ENCODE measurements at places on chromosomes 5 and 9. TPM values are rescaled to one million over a fixed set of nuclear protein-coding genes. Genes with fewer than 3 reads are reported as not detected.

- DNase-seq: no peak
- H3K27ac ChIP-seq: peak overlapping the region; percentile 44
- no peaks in the 10 kb centered on the region for H3K36me3 ChIP-seq
- peaks cover 15% of the 10 kb centered on the region for H3K4me1 ChIP-seq
- no peaks in the 10 kb centered on the region for H3K27me3 ChIP-seq
- peak overlapping the region; percentile 51 for H3K4me3 ChIP-seq
These were observed 93.7 kb downstream of the C9orf152 start for GRCh38 chr9:110114086-110114858.

DNA sequence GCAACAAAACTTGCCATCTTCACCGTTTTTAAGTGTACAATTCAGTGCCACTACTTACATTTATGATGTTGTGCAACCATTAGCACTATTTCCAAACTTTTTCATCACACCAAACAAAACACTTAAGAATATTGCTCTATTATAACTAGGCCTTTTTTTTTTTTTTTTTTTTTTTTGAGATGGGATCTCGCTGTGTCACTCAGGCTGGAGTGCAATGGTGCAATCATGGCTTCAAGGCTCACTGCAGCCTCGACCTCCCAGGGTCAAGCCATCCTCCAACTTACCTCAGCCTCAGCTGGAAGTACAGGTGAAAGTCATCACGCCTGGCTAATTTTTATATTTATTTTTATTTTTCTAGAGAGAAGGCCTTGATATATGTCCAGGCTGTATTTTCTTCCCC is 22.3 kb upstream of the LMNB1 start:
- H3K36me3 ChIP-seq: no peaks in the 10 kb centered on the region
- no peak for DNase-seq
- no peak overlapping the region for H3K4me3 ChIP-seq
- H3K27ac ChIP-seq: no peak overlapping the region

PCDHGB2 gene
- total RNA-seq: 3.8 TPM

TSPAN17 gene
- 46.8 TPM for total RNA-seq

DNA sequence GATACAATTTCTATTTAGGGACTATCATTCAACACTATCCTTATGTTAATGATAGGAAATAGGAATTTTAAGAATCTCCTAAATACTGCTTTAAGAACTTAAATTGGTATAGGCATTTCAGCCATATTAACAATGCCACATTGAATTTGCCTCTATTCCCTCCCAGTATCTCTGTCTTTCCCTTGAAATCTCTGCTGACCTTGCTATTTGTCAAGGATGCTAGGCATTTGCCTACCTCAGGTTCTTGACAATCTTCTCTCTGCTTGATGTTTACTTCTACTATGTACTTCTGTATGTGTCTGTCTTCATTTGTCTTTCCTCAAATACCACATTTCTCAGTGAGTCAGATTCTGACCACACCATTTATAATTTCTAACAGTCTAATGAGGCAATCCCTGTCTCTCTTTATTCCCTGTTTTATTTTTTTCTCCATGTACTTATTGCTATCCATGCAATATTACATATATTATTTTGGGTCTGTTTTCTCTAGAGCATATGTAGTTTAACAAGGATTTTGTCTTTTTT is 1461.4 kb upstream of the CDH9 start:
- no peaks in the 10 kb centered on the region for H3K4me1 ChIP-seq
- no peaks in the 10 kb centered on the region for H3K36me3 ChIP-seq
- DNase-seq: no peak

All from H9 (cell line).